ENCODE measurements at places on chromosomes 7 and 10.

GRCh38 chr10:125011171-125011925, 69.4 kb downstream of the ZRANB1 start:
- no peak for DNase-seq

- no peak for DNase-seq
Measured at GRCh38 chr10:132558516-132559413, 21.2 kb downstream of the INPP5A start.

GRCh38 chr10:132701099-132701845, 84.7 kb downstream of the NKX6-2 start:
- no peak for DNase-seq

GRCh38 chr7:131007439-131008330, 273.7 kb upstream of the KLF14 start:
- DNase-seq, result peak; percentile 77

GRCh38 chr7:20577441-20578071, 37.9 kb upstream of the ABCB5 start:
- DNase-seq, result no peak

- no peak for DNase-seq
Measured at GRCh38 chr10:12534824-12535223, 185.5 kb downstream of the CAMK1D start.

DNA sequence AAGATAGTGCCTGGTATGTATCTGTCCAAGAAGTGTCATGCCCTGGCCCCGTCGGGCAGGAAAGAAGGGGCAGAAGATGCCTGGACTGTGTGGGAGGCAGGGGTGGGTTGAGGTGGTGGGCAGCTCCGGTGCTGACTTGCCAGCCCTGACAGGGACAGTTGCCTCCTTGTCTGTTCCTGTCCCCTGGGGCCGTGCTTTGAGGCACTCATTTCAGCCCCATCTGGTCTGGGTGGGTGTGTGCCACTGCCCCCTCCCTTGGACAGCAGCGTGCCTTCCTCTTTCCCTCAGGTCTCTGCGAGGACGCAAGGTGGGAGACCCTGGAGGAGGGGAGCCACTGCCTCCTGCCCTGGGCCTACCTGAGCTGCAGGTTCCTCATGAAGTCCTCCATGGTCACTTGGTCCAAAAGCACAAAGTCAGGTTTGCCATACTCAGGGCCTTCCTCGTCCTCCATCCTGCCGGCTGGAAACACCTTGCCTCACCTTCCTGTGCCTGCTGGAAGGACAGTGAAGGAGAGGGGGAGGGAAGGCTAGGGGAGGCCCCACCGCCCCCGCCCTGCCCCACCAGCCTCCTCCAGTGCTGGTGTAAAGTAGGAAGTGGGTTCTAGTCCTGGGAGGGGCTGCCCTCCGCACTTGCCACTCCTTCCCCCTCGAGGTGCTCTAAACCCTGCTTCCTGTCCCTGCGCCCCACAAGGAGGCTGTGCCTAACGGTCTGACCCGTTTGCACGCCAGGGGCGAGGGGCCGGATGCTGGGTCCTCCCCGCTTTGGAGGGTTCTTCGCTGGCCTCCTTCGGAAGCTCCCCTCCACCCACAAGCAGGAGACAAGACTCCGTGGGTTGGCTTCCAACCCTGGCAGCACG, at the start of gene MYO1G:
TSS of gene MYO1G (minus strand) at position 505 of the 856 bp plus-strand sequence. CDS start at position 451, 54 bp downstream.
- DNase-seq, result no peak

- DNase-seq, result no peak
Measured at GRCh38 chr10:131446171-131446570, 134.7 kb upstream of the TCERG1L start.

- DNase-seq, result no peak
Measured at GRCh38 chr10:110442746-110443145, 55.0 kb upstream of the DUSP5 start.

- DNase-seq, result no peak
Measured at GRCh38 chr10:102261196-102261595, 15.9 kb downstream of the GBF1 start.

DNA sequence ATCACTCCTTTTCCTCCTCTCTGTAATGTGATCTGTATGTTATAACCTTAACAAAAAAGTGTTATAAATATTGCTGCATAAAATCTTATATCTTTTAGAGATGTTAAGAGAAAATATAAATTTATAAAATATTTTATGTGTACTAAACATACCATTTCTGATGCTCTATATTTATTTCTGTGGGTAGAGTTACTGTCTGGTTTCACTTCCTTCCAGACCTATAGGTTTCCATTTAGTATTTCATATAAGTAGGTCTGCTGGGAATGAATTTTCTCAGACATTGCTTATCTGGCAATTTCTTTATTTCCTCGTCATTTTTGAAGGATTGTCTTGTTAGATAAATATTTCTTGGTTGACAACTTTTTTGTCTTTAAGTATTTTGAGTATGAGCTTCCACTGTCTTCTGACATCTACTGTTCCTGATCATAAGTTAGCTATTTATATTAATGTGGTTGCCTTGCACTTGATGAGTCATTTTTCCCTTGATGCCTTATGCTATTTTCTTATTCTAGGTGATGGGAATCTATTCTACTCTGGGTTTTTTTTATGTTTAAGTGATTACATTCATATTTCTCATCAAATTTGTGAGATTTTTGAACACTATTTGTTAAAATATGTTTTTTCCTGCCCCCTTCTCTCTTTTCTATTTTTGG, 11.2 kb upstream of the THSD7A start:
- DNase-seq, result no peak

All from NCI-H526 treated with DMSO at 0.1 percent for 48 hours (cell line).